ENCODE measurements at places on chromosomes 11 and 22.

DNA sequence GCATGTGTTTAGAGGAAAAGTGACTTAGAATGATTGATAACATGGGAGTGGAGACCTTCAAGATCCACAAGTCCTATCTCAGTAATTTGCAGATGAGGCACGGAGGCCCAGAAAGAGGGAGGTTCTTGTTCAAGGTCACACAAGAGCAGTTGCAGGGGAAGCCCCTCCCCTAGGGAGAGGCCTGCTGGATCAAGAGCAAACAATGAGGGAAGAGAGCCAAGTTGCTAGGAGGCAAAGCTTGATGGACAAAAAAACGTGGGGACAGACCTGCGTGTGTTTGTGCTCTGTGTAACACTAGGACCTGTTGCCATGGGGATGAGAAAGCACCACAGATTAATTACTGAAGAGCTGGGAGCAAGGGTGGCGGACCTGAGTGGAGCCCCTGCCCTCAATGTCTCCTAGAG is 6.4 kb upstream of the MFRP start:
- no peak for ATAC-seq

GRCh38 chr11:101126551-101127196 is 2.9 kb downstream of the PGR start:
- ATAC-seq: no peak

- ATAC-seq: no peak
These were observed 32.4 kb downstream of the NF2 start for GRCh38 chr22:29635734-29636357.

GRCh38 chr22:47665151-47665550 is 902.7 kb downstream of the TBC1D22A start:
- no peak for ATAC-seq

DNA sequence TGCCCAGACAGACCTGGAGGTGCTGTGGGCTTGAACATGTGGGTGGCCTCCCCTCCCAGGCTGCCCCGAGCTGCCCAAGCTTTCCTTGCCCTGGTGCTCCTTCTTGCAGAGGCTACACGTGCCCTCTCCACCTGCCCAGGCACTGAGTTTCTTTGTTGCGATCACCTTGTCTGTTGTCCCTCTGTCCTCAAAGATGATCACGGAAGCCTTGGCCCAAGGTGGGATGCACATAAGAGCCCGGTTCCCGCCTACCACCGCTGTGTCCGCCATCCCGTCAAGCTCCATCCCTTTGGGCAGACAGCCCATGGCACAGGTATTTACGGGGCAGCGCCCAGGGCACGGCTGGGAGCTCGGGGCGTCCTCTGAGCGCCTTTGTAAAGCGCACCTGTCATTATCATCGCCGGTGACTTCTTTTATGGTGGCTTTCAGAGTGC is 67.5 kb downstream of the MED15 start:
- ATAC-seq: no peak

- ATAC-seq: no peak
These were observed 6.3 kb upstream of the SMIM35 start for GRCh38 chr11:118092907-118093571.

- ATAC-seq: no peak
These were observed 93.6 kb downstream of the NELL1 start for GRCh38 chr11:20762980-20763379.
